HTR-8/SVneo (cell line): ENCODE measurements at places on chromosomes 5 and 9.

DNA sequence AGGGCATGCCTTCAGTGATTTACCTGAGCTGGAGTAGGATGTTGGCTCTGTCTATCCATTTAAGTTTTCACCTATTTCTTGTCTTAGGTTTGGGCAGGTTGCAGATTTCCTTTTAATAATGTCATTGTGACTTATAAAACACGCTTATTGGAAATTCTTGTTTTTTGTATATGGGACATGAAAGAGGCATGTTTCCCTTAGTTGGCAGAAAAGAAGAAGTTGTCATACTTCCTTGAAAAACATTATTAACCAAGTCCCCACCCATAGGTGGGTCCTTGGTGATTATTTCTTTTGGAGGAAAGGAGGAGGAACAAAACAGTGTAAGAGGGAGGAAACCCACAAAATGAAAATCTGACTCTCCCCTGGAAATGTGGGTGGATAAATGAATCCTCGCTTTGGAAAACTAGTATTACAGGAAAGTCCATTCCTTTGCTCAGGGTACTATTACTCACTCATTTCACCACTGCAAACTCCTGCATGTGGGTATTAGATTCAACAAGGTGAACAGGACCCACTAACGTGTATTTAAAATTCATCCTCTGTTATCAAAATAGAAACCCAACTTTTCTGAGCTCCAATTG, 9.3 kb downstream of the CER1 start:
- DNase-seq, result no peak

DNA sequence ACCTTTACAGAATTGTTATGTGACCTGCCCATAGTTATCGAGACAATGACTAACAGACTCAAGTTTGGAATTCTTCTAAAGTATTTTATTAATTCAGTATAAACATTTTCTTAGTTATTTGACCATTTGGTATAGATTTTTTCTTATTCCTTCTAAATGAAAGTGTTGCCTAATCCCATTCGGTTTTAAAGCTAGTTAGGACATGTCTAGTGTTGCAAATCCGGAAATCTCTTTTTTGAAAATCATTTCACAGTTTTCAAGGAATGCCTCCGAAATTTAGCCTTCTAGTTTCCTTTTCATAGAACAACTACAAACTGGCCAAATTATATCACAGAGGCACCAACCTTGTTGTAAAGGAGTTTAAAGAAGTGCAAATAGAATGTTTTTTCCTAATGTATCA, 171.8 kb downstream of the XRCC4 start:
- DNase-seq, result no peak

GRCh38 chr9:89530726-89531125, 32.8 kb upstream of the SEMA4D start:
- DNase-seq, result no peak

- no peak for DNase-seq
These were observed 9.2 kb upstream of the GRHPR start for GRCh38 chr9:37413311-37413710.
